ENCODE measurements at places on chromosomes 12 and 14.

- DNase-seq, result no peak
Observed at GRCh38 chr12:63238892-63239291, 87.9 kb upstream of the AVPR1A start.

GRCh38 chr12:101566318-101566717, 28.5 kb upstream of the MYBPC1 start:
- DNase-seq, result no peak

DNA sequence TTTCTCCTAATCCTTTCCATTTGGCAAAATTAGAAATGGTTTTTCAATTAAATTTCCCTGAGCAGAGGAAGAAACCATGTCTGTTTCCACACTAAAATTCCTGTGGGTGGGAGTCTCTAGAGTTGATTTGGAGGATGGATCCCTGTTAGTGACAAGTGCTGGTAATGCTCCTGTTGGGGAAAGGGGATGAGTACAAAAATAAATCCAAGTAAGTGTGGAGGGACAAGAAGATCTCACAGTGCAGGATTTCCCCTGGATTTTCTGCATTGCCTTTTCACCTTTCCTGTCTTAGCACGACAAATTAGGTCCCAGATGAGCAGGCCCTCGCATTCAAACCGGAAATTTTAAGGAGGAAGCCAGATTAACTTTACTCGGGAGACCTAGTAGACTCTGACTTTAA, 107.5 kb downstream of the DAD1 start:
- DNase-seq, result no peak

DNA sequence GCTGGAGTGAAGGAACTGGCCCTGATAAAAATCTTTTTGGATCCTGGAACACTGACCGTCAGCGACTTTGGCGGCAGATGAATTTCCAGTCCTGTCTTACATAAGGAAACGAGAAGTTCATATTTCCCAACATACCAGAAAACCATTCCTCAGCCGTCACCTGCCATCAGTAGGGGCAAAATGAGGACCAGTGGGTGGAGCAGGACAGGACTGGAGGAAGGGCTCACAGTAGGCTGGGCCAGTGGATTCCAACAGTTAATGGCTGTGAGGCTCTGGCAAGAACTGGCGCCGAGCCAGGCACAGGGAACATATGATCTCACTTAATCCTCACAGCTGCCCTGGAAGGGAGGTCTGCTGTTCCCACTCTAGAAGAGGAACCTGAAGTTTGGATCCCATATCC, 67.2 kb upstream of the FAM181A start:
- no peak for DNase-seq

GRCh38 chr12:21568115-21568514, 36.5 kb downstream of the GYS2 start:
- DNase-seq, result no peak

GRCh38 chr14:102540315-102541028, 30.9 kb upstream of the ANKRD9 start:
- no peak for DNase-seq

Data from HS-27A (cell line).